ENCODE measurements at places on chromosomes 7 and 10.

- DNase-seq = peak; percentile 63
Observed at GRCh38 chr7:129169171-129169671, 19.2 kb upstream of the SMO start.

DNA sequence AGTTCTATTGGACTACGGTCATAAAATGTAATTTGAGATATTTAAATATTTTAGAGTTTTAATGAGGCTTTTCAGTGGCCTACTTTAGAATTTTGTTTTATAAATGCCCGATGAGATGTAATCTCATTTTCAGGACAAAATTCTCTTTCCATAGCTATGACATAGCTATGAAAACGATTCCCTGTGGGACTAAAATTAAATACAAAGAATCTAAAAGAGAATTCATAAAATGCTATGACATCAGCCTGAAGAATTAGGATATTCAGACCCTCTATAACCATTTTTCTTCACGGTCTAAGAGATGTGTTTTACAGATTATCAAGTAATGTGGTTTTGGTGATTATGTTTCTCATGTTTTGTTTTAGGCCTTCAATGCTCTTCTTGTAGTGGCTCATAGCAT lies 48.2 kb upstream of the ODAD2 start:
- no peak for DNase-seq

GRCh38 chr10:106712988-106713387 lies 451.5 kb downstream of the SORCS1 start:
- no peak for DNase-seq

DNA sequence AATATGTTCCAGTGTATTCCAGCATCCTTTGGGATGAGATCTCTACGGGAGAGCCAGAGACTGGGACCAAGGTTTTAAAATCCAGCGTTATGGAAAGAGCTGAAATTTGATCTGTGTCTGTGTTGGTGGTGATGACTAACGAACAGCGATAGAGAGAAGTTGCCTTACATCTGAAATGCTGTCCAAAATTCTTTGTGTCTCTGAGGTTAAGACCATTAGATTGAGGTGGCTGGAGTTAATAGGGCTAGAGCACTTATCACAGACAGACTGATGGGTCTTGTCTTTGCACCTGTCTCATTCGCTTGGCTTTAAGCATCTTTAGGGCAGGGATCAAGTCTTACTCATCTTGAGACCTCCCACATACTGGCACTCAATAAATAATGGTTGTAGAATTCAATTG lies 41.0 kb upstream of the RAPGEF5 start:
- DNase-seq = no peak

GRCh38 chr7:47386273-47386835 lies 195.6 kb downstream of the TNS3 start:
- DNase-seq = no peak

DNA sequence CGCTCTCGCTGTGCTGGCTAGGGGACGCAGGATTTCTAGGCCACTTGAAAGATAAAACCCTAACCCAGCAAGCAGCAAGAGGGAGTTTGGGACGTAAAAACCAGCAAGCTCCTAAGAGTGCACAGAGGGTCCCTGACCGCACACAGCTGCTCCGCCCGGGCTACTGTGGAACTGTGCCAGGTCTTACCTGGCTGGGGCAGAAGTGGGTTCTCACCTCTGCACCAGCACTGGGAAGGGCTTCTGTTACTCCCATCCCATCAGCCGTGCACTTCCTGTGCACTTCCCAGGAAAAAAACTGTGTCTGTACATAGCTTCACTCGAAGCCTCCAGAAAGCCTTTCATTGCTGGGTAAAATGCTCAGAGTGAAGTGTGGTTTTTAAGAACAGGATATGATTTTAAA lies 45.9 kb upstream of the PTF1A start:
- no peak for DNase-seq
